ENCODE measurements at places on chromosomes 7 and 10.

DNA sequence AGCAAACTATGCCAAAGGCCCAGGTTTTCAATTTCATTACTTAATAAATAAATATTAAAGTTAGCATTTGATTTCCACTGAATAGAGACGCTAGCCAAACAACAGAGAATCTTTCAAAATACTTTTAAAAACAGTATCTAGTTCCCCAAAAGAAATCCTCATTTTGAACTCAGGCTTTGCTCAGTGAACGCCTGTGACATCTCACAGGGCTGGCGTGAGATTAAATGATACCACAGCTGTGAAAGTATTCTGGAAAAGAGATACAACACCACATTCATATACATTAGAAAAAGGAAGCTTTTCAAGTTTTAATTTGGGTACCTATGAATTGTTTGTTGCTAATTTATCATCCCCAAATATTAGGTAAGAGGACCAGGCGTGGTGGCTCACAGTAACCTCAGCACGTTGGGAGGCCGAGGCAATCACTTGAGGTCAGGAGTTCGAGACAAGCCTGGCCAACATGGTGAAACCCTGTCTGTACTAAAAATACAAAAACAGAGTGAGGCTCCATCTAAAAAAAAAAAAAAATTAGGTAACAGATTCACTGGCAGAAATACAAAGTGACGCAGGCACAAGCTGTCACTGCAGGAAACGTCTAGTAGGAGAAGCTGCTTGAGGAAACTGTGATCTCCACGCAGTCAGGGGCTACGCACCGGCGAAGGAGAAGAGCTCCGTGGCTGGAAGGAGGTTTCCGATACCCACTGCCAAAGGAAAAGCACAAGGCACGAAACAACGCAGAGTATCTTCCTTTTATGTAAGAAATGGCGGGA lies 50.0 kb downstream of the AMZ1 start:
- H3K27me3 ChIP-seq = no peaks in the 10 kb centered on the region
- peak; percentile 56 for DNase-seq
- no peaks in the 10 kb centered on the region for H3K36me3 ChIP-seq
- H3K27ac ChIP-seq = peak overlapping the region; percentile 22

DNA sequence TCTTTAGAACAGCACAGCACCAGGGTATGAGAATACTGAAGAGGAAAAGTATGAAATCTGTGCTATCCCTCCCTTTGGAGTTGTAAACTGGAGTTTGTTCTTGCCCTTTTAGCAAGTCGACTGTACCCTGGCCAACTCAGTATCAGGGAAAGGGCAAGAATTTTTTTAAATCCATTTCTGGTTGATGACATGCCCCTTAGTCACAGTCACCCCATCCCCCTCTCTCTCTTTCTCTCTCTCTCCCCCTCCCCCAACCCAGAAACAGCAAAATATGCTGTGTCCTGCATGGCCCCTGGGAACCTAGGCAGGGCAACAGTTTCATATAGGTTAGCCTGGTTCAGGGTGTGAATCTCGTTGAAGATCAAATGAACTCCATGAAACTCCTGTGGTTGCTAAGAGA lies 177.7 kb upstream of the ADO start:
- DNase-seq = peak; percentile 35
- H3K27ac ChIP-seq = no peak overlapping the region
- peaks cover 8% of the 10 kb centered on the region for H3K4me1 ChIP-seq
- no peaks in the 10 kb centered on the region for H3K27me3 ChIP-seq
- H3K4me3 ChIP-seq = no peak overlapping the region
- H3K36me3 ChIP-seq = no peaks in the 10 kb centered on the region

DNA sequence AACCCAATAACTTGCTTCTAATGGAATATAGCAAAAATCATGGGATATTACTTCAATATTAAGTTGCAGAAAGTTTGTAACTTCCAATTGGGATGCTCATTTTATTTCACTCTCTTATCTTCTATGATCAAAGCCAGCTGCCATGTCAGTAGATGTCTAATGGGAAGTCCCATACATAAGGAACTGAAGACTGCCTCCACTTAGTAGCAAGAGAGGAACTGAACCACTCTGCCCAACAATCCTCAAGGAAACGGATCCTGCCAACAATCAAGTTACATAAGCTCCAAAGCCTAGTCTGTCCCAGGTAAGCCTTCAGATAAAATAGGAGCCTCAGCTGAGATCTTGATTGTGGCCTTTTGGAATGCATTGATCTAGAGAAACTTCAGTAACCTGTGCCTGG lies 431.5 kb upstream of the PCDH15 start:
- no peak for DNase-seq
- no peaks in the 10 kb centered on the region for H3K27me3 ChIP-seq
- no peaks in the 10 kb centered on the region for H3K36me3 ChIP-seq
- no peaks in the 10 kb centered on the region for H3K4me1 ChIP-seq
- no peak overlapping the region for H3K27ac ChIP-seq

DNA sequence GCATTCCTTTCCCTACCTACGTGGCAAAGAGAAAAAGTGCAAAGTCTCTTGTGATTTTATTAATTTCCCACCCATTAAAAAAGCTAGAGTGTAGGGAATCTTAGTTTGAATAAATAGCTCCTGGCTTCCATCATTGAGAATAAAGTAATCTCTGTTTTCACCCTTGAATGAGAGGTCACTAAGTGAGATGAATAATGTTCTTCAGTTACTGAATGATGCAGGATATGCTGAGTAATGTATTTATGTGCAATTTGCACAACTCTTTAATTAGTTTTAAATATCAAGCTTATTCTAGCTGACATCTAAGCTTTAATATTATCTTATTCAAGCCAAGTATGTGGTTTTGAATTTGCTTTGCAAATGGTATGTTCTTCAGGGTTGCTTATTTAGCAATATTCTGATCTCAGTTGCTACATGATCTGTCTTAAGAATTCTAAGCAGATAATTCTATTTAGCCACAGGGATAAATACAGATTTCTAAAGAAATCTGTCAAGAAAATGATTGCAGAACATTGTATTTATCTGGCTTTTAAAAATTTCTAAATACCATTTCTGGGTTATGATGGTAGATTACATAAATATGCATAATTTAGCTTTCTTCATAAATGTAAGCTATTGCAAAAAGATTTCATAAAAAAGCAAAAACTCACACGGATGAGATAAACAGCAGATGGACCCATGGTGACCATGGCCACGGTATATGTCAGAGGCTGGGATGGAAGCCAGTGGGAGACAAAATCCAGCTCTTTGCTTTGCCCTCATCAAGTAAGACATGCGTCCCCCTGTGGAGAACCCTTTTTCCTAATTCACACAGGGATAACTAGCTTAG lies 141.0 kb downstream of the MACC1 start:
- DNase-seq = no peak
- no peak overlapping the region for H3K4me3 ChIP-seq
- no peaks in the 10 kb centered on the region for H3K36me3 ChIP-seq
- H3K27ac ChIP-seq = no peak overlapping the region

GRCh38 chr10:79070081-79070605 lies 1.4 kb downstream of the ZMIZ1 start:
- no peaks in the 10 kb centered on the region for H3K36me3 ChIP-seq
- H3K4me1 ChIP-seq = peaks cover 42% of the 10 kb centered on the region
- H3K4me3 ChIP-seq = peak overlapping the region; percentile 97
- H3K27me3 ChIP-seq = no peaks in the 10 kb centered on the region
- H3K27ac ChIP-seq = peak overlapping the region; percentile 97

DNA sequence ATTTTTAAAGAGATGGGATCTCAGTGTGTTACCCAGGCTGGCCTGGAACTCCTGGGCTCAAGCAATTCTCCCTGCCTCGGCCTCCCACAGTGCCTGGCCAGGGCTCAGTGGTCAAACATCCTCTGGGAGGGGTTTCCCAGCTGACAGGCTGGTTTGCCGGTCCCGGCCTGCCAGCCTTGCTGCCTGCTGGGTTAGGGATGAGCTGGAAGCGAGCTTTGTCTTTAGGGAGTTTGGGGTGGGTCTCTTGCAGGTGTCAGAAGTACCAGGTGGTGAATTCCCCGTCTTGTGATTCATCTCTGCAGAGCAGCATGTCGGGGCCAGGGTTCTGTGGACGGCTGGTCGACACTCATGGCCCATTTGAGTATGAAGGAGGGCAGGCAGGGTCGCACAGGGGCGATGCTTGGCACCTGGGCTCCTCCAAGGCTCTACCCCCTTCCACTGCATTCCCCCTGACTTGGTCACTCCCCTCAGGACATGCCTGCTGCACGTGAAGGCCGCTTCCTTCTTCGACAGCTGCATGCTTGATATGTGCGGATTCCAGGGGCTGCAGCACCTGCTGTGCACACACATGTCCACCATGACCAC lies 30.3 kb downstream of the ZAN start:
- no peak for DNase-seq
- no peaks in the 10 kb centered on the region for H3K27me3 ChIP-seq
- no peaks in the 10 kb centered on the region for H3K4me1 ChIP-seq
- no peak overlapping the region for H3K27ac ChIP-seq
- no peak overlapping the region for H3K4me3 ChIP-seq

DNA sequence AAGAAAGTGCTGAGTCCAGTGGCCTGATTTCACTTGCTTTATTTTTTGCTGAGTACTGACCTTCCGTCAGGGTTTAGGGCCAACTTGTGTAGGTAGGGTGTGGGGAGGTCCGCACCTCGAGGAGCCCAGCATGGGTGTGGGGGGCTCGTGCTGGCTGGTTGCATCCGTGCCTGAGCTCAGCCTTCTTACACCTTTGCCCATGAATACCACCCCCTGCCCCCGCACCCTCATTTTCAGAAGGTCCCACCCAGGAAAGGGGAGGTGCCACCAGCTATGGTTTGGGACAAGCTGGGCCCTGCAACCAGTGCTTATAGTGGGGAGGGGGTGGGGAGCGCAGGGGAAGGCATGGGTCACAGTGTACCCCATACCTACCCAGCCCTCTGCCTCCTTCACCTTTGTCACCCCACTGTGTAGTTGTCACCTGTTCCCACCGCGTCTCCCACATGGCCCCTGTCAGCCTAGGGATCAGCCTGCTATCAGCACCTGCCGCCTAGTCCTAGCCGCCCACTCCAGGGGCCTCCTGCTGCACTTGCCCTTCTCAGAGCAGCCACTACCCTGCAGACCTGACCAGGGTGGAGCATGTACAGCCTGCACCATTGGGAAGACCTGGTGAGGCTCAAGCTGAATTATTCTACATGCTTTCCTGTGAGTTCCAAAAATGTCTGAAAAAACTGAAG lies 146.2 kb upstream of the RET start:
- peaks cover 41% of the 10 kb centered on the region for H3K27me3 ChIP-seq
- no peaks in the 10 kb centered on the region for H3K4me1 ChIP-seq
- no peak overlapping the region for H3K4me3 ChIP-seq
- DNase-seq = no peak
- no peak overlapping the region for H3K27ac ChIP-seq

- no peaks in the 10 kb centered on the region for H3K36me3 ChIP-seq
- peak; percentile 92 for DNase-seq
- no peak overlapping the region for H3K4me3 ChIP-seq
- no peaks in the 10 kb centered on the region for H3K27me3 ChIP-seq
- H3K27ac ChIP-seq = no peak overlapping the region
- H3K4me1 ChIP-seq = peaks cover 7% of the 10 kb centered on the region
Measured at GRCh38 chr10:48404646-48405045, 98.2 kb downstream of the MAPK8 start.

DNA sequence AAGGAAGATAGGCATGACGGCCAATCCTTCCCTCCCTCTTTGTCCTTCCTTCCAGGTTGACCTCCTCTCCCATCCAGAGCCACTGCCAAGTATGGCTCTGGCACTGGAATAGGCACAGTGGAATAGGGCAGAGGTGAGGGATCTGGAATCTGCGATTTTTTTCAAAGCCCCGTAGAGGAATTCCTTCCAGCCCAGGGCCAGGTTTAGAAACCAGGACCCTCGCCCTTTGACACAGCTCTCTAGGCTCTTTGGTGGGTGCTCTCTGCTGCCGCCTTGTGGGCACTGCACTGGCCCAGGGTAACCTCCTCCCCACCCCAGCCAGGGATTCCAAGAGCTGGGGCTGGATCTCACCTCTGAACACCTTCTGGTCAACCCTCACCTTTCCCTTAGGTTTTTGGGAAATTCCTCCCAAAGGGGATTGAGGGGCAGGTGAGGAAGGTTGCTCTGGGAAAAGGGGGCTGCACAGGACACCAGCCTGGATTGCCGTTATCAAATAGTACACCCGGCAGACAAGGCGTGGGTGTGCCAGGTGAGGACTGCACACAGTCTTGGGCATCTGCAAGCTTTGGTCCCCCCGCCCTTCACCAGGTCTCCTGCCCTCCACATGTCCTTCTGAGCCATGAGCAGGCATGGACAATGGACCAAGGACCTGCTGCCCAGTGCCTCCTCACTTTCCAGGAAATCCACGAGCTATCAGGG lies 22.8 kb downstream of the C10orf105 start:
- no peak overlapping the region for H3K27ac ChIP-seq
- H3K4me3 ChIP-seq = no peak overlapping the region
- no peaks in the 10 kb centered on the region for H3K27me3 ChIP-seq
- H3K4me1 ChIP-seq = peaks cover 10% of the 10 kb centered on the region
- no peaks in the 10 kb centered on the region for H3K36me3 ChIP-seq

- no peaks in the 10 kb centered on the region for H3K4me1 ChIP-seq
- H3K4me3 ChIP-seq = no peak overlapping the region
- no peak for DNase-seq
- H3K27ac ChIP-seq = no peak overlapping the region
Measured at GRCh38 chr7:2484868-2485267, 8.7 kb upstream of the GRIFIN start.

GRCh38 chr10:90723416-90724068 lies 134.3 kb downstream of the HTR7 start:
- DNase-seq = no peak
- no peaks in the 10 kb centered on the region for H3K27me3 ChIP-seq
- no peaks in the 10 kb centered on the region for H3K4me1 ChIP-seq
- H3K4me3 ChIP-seq = no peak overlapping the region
- H3K36me3 ChIP-seq = no peaks in the 10 kb centered on the region

DNA sequence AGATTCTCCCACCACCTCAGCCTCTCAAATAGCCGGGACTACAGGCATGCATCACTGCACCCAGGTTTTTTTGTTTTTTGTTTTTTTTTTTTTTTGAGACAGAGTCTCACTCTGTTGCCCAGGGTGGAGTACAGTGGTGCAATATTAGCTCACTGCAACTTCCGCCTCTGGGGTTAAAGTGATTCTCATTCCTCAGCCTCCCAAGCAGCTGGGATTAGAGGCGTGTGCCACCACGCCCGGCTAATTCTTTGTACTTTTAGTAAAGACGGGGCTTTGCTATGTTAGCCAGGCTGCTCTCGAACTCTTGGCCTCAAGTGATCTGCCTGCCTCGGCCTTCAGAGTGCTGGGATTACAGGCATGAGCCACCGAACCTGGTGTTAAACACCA lies 107.5 kb upstream of the KIF5B start:
- no peak for DNase-seq
- H3K36me3 ChIP-seq = no peaks in the 10 kb centered on the region
- no peaks in the 10 kb centered on the region for H3K27me3 ChIP-seq
- H3K4me1 ChIP-seq = no peaks in the 10 kb centered on the region
